ENCODE measurements at places on chromosomes 1 and 21. TPM values are rescaled to one million over a fixed set of nuclear protein-coding genes. Genes with fewer than 3 reads are reported as not detected.

FAM151A gene
- total RNA-seq = 1.2 TPM

GRCh38 chr1:9860887-9861286 lies 37.1 kb upstream of the CLSTN1 start:
- no peak for DNase-seq

- DNase-seq = peak; percentile 68
Measured at GRCh38 chr1:25619101-25619890, 2.7 kb downstream of the MAN1C1 start.

- DNase-seq = no peak
Measured at GRCh38 chr1:81050390-81050789, 750.3 kb upstream of the ADGRL2 start.

POU3F1 gene
- not detected for total RNA-seq

GRCh38 chr1:32321712-32322291 lies 14.2 kb downstream of the MARCKSL1 start:
- no peak for DNase-seq

GRCh38 chr21:34623516-34623915 lies 8.6 kb upstream of the RCAN1 start:
- DNase-seq = no peak

- DNase-seq = peak; percentile 55
Measured at GRCh38 chr1:60281360-60281932, 207.9 kb upstream of the C1orf87 start.

- DNase-seq = peak; percentile 48
Measured at GRCh38 chr1:112713466-112714312, 1.4 kb downstream of the PPM1J start.

DNA sequence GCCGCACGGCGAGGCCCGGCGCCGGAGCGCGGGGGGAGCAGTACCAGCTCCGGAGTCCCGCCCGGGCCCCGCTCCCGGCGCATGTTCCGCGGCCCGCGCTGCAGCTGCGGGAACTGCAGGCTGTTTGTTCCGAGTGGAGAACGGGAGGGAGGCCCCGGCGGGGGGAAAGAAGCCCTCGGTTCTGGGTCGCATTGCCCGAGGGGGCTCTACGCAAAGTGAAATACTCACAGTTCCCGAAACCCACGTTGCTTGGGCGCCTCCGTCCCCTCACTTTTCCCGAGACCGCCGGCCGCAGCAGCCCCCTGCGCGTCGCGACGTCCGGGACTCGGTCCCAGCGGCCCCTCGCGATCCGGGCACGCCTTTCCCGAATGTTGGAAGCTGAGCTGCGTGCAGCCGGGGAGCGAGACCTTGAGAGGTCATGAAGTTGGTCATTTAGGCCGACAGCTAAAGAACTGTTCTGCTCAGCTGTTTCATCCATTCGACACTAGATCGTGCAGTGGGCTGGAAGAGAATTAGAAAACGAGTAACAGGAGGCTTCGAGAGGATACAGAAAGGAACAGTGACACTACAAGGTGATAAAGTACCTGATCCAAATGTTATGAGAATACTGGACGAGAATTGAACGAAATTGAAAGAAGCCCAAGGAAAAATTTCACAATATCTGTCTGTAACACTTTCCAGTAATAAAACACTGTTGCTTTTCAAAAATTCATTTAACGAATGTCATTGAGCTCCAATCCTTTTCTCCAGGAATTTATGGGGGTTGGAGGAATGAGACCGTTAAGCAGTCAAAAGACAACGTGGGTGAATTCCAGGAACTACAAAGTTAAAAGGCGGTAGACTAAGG lies 657 bp upstream of the LIN9 start:
- peak; percentile 62 for DNase-seq

LY9 gene
- total RNA-seq = not detected

DNA sequence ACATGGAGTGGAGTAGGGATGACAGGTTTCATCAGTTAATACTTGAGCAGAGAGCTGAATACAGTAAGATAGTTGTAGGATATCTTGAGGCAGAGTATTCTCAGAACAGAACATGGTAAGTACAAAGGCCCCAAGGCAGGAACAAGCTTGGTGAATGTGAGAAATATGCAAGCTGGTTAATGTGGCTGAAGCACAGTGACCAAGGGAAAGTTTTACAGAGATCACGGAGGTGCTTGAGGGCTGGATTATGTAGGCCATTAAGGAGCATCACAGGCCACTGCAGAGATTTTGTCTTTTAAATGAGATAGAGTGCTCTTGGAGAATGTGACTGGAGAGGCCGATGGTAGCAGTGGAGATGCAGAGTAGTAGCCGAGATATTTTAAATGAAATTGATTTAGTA lies 54.0 kb upstream of the BOLA1 start:
- DNase-seq = no peak

DNA sequence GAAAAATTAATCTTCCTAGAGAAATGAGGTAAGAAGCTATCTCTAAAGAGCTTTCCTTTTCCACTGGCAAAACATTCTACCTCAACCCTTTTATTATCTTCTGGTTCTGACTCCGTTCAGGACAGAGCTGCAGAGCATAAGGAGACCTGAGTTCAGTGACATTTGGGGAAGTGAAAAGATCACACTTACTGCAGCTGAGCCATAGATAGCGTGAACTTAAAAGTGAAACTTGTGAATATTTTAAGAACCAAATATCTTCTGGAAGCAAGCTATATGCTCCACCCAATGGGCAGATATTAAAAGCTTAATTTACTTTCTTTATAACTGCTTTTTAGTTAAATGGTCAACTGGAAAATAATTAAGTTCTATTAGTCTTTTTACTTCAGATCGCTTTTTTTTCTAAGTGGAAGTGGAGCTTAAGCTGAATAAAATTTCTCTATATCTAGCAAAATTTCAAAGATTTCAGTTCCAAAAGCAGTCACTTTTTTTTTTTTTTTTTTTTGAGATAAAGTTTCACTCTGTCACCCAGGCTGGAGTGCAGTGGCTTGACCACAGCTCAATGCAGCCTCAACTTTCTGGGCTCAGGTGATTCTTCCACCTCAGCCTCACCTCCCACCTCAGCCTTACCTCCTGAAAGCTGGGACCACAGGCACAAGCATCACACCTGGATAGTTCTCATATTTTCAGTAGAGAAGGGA lies 11.9 kb downstream of the PTPN22 start:
- DNase-seq = no peak

ACTA1 gene
- total RNA-seq = 2,149 TPM

DNA sequence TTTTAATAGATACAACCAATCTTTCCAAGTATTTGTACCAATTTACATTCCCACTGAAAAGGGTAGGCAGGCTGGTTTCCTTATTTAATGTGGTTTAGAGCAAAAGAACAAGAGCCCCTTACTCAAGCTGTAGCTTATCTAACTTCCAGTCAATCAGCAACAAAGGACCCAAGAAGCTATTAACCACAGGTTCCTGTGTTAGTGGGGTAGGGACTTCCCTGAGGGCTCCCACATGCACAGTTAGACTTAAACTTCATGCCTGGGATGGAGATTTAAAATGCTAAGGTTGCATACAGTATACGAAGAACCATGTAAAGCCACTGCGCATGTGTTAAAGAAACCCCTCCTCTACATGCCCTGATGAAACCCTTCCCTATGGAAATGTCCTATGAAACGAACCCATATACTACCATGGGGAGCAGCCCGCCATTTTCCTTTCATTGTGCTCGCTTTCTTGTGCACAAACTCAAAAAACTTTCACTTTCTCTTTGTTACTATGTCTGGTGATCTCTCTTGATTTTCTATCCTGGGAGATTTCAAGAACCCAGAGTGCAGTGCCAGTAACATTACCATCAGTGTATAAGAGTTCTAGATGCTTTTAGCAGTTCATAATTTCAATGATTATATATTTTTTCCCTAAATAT lies 23.3 kb upstream of the ST6GALNAC5 start:
- no peak for DNase-seq

AVPR1B gene
- not detected for total RNA-seq

DNA sequence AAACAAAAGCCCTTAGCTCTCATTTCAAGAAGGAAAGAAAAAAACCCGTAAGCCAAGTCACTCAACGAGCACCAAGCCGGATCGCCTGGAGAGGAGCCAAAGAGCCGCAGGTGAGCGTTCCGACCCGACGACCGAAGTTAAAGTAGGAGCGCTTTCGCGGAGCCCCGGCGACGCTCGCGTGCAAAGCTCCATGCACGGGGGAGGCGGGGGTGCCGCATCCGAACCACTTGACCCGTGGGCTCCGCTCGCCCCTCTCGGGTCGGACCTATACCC lies 382 bp downstream of the GPBP1L1 start:
- DNase-seq = peak; percentile 75

- DNase-seq = no peak
Measured at GRCh38 chr1:166721145-166721544, 118.1 kb upstream of the POGK start.

GRCh38 chr1:169138866-169139670 lies 32.6 kb downstream of the ATP1B1 start:
- no peak for DNase-seq

DNAH14 gene
- total RNA-seq = 5.5 TPM

- no peak for DNase-seq
Measured at GRCh38 chr1:61754545-61754944, 12.3 kb downstream of the PATJ start.

Measured in left ventricle myocardium superior (tissue), 1 donor.